Osteocyte (in vitro differentiated cells): ENCODE measurements at places on chromosomes 13 and 19.

DNA sequence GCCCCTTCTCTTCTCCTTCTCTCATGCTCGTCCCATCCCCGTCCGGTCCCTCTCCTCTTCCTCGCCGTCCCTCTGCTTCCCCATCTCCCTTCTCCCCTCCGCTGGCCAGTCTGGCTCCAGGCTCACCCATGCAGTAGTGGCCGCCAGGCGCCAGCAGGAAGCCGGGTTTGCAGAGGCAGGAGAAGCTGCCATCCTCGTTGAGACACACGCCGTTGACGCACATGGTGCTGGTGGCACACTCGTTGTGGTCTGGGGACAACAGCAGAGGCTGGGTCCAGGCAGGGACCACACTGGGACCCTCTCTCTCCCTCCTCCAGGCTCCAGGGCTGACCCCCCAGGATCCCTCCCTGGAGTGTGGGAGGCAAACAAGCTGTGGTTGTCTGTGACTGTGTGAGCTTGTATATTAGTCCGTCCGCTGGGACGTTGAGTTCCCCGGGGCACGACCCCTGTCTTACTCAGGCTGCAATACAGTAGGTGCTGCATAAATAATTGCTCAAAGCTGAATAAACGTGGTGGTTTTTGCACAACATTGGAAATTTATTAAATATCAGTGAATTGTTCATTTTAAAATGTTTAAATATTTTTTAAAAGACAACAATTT lies 16.4 kb downstream of the FBN3 start:
- DNase-seq, result no peak

- DNase-seq, result no peak
Observed at GRCh38 chr19:18856385-18857126, 24.8 kb downstream of the UPF1 start.

- DNase-seq, result no peak
Observed at GRCh38 chr19:47881757-47882156, 4.4 kb downstream of the SULT2A1 start.

- no peak for DNase-seq
Observed at GRCh38 chr13:76887076-76887563, 915 bp upstream of the KCTD12 start.

- DNase-seq, result peak; percentile 87
Observed at GRCh38 chr13:114282041-114282670, 755 bp downstream of the UPF3A start.

DNA sequence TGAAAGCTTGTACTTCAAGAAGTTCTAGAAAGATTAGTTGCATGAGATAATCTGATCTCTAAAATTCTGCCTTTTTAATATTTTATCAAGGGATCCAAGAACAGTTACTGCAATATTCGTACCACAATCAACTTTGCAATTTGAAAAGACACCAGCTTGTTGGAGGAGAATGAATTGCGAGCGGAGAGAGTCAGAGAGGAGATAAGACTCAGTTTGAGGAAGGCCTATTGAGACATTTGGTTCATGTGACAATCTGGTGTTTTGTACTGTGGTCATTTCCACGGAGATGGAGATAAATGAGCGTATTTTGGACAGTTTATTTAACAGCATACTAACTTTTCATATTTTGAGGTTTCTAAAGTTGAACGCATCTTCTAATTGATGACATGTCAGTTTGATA lies 1276.0 kb downstream of the EFNB2 start:
- no peak for DNase-seq

- DNase-seq, result no peak
Observed at GRCh38 chr13:75514080-75514995, 23.3 kb downstream of the COMMD6 start.

GRCh38 chr19:40387155-40387554 lies 2.8 kb downstream of the HIPK4 start:
- DNase-seq, result no peak

DNA sequence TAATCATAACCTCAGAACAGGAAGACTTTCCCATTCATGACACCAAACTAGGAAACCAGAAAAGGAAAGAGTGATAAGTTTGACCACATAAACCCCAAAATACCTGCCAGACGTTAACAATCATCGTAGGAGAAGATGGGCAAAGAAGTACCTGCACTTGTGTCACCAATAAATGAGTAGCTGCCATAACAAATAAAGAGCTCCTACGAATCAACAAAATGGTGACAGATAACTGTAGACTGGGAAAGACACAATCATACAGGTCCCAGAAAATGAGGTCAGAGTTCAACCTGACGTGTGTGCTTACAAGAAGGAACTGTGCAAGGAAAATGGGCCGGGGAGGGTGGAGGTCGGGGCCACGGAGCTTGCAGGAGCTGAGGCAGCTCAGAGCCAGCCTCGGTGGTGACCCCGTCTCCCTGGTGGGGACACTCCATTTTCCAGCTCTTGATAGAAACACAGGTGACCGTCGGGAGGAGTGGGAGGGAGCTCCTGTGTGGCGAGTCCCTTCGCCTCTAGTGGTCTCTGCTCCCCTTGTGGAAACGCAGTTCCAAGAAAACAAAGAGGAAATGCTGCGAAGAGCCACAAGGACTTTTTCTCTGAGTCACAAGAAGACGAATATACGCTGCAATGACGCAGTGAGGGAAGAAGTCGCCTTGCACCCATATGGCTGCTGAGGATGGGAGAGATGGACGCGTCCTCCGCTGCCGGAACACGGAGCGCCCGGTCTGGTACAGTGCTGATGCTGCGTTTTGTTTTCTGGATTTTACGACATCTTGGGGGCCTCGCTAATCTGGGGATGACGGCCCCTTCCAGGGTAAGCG lies 9.5 kb downstream of the PIP5K1C start:
- no peak for DNase-seq

GRCh38 chr13:112831801-112832200 lies 137.2 kb upstream of the MCF2L start:
- DNase-seq, result no peak

DNA sequence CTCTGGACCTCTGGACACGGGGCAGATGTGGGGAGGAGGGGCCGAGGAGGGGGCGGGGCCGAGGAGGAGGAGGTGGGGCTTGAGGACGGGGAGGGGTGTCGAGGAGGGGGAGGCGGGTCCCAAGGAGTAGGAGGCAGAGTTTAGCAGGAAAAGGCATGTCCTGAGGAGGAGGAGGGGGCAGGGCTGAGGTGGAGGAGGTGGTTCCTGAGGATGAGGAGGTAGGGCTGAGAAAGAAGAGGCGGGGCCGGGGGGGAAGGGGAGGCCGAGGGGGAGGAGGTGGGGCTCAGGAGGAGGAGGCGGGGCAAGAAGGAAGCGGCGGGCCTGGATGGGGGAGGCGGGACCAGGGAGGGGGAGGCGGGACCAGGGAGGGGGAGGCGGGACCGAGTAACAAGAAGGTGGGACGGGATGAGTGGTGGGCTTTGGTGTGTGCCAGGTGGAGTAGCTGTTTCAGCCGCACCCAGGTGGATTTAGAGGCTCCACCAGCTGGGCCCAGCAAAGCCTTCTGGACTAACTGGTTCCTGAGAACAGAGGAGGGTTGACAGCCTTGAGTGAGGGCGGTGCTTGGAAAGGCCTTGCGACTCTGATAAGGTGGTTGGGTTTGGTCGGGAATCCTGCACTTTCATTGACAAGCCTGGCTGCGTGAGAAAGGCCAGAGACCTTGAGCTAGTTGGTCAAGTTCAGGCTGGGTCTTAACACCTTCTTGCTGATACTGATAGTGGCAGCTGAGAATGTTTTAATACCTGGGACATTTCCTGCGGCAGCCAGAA lies 7.7 kb downstream of the TECR start:
- no peak for DNase-seq

DNA sequence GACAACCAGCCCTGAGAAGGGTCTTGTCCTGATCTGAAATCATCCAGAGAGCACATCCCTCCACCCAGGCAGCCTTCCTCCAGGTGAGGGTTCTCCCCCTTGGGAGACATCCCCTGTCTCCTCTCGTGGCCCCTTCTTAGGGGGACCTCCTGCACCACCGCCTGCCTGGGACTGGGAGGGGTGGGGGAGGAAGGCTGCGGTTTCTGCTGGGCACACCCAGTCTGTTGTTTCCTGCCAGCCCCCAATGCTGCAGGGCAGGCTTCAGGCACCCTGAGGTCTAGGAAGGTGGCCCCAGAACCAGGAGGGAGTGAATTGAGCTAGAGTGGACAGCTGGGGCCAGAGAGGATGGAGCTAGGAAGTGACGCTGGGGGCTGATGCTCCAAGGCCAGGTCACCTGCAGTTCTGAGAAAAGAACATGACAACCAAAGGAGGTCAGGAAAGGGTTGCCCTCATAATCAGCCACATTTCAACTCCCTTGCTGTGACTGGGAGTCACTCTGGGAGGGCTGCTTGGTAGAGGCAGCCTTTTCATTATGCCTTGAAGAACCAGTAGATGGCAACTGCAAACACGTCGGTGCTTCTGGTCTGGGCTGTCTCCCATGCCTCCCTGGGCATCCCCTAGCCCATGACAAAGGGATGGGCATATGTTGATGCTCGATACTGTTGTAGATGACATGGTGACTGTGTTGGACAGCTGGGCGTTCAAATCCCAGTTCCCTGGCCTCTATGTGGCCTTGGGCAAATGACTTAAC lies 1.4 kb downstream of the ARHGEF18 start:
- no peak for DNase-seq

GRCh38 chr13:74372511-74372910 lies 238.3 kb upstream of the KLF12 start:
- DNase-seq, result no peak

GRCh38 chr19:13029301-13029880 lies 34.1 kb downstream of the NFIX start:
- no peak for DNase-seq

- no peak for DNase-seq
Observed at GRCh38 chr19:13078897-13079541, 23.6 kb downstream of the LYL1 start.

DNA sequence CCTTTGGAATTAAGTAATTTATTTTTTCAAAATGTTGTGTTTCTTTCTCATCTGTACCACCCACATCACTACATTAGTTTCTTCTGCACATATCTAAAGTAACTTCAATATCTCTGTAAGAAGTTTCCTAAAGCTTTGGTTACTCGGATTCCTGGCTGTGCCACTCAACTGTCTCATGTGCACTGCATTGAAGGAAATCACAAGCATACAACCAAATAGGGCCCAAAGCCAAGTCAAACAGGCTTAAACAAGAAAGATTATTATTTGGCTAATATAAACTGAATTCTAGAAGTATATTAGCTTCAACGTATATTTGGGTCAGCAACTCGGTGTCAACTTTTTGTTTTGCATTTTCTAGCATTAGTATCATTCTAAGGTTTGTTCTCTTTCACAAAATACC lies 1647.6 kb upstream of the SPRY2 start:
- DNase-seq, result no peak

DNA sequence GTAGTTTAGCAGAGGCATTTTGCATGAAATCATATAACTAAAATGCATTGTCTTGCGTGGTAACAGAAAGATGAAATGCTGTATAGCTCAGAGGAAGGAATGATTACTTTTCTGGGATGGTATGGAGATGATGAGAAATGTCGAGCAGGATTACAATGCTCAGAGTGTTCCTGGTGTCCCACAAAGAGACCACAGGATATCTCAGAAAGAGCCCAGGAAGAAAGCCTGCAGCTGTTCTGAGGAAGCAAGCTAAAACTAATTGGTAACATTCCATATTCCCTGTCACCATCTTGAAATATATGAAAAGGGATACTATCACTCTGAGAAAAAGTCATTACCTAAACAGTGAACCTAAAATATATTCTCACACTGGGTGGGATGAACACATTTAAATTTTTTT lies 233.1 kb downstream of the POU4F1 start:
- DNase-seq, result no peak

DNA sequence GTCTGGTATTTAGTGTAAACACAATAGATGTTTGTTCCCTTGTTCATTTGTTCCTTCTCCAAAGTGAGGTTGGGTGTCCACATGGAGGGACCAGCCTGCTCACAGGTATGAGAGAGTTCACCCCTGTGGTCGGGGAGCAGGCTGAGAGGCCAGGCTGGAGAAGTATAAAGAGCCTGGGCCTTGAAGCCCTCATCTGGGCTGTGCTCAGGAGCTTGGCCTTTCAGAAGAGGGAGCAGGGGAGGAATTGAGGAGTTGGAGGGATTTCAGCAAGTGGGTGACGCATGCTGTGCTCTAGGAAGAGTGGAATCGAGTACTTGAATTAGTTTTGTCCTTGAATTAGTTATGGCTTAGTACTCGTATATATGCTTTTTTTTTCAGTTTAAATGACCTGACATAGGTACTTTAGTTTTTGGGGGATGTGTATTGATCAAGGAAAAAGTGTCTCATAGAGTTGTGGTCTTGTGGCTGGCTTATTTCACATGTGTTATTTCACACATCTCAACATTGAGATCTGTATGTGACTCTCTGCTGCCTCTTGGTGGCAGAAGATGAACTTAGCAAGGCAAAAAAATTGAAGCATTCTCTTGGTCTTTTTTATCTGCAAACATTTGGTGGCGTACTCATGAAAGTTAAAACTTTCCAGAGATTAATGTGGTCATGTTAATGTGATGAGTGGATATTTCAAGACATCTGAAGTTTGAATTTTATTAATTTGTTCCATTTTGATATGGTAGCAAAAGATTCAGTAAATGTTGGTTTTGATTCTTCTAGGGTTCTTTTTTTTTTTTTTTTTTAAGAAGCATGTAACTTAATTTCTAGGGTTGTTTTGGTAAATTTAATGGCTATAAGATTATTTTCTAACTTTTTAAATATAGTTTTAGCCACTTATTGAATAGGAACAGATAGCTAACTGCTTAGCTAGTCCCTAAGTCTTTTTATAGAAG lies 54.3 kb downstream of the SLAIN1 start:
- DNase-seq, result no peak

GRCh38 chr19:47661611-47662010 lies 51.6 kb upstream of the EHD2 start:
- DNase-seq, result no peak

- no peak for DNase-seq
Observed at GRCh38 chr13:98326291-98326690, 149.2 kb upstream of the RNF113B start.

DNA sequence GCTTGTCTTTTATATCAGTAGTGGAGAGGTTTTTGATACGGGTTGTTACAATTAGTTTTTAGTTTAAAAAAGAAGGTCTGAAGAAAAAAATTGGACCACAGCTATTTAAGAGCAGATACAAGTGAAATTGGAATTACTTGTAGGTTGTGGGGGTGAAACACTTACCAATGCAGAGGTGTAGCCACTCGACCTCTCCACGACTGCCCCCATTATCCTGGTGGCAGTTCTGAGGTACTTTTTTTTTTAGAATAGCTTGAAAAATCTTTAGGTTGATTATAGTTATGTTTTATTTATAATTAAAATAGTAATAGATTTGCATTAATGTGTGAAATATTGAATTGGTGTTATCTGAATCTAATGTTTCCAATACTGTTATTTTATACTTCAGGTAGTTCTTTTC lies 60.7 kb downstream of the PAN3 start:
- DNase-seq, result no peak

- no peak for DNase-seq
Observed at GRCh38 chr19:12331211-12331941, 2.1 kb downstream of the ZNF563 start.

- DNase-seq, result peak; percentile 95
Observed at GRCh38 chr19:36605101-36605876, at the start of gene ZNF382. TSS of gene ZNF382 (plus strand) at chr19:36605313. CDS start at chr19:36609915, 4,602 bp downstream.

DNA sequence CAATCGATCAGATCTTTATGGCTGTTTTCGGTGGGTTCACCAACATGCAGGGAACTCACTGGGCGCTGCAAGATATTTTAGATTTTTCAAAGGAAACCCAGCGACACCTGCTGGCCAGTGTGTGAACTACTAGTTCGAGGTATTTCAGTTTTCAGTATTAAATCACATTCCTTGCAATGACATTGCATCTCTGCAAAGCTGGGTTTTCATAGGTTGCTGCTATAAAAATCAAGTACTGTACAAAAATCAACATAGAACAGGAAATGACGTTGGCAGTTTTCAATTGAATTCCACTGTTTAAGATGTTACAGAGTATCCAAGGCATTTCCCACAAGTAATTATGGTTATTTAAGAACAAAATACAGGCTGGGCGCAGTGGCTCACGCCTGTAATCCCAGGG lies 17.6 kb downstream of the LIG1 start:
- DNase-seq, result no peak
